Stimulated activated CD4-positive, alpha-beta T cell treated with anti-CD3 and anti-CD28 coated beads, Interleukin-2, amount 100 ng/mL, for 4 hours (primary cell): ENCODE measurements at places on chromosomes 7 and 10.

GRCh38 chr7:130993671-130994365, 259.8 kb upstream of the KLF14 start:
- no peak for DNase-seq

DNA sequence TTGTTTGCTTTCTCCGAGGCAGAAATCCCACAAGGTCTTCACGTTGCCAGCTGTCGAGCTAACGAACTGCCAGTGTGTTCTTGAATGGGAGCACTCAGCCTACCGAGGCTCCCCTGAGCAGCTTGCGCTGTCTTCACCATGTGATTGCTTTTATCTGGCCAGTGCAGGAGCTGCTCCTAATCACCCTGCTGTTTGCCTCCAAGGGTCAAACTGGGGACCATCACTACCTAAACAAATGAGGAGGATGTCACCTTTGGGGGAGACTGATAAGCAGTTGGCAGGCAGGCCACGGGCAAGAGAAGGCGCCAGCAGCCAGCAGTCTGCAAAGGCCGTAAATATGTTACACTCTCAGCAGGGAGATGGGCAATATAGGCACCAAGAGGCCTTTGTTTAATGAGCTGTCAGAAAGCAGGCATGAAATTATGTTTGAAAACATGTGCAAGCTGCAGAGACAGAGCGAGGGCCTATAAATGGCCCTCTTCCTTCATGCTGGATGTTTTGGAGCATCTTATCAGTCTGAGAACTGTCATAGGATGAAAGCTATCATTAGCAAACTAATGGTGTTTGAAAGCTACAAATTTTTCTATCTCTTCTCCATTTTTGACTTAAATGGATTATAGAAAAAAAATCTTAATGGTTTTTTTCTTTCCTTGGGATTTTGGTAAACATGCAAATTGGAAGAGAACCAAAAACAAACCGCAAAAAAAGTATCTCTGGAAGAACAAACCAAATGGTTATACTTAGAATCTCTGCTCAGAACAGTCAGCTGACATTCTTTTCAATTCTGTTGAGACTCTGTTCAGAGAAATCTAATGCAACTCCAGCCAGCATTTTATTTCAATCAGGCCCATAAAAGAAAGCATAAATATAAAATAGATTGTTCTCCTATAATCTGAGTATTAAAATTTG, 267.3 kb upstream of the NPVF start:
- DNase-seq, result no peak

- no peak for DNase-seq
Measured at GRCh38 chr10:126921974-126922525, 16.8 kb downstream of the DOCK1 start.

- no peak for DNase-seq
Measured at GRCh38 chr10:96270571-96270970, 798 bp downstream of the BLNK start.

DNA sequence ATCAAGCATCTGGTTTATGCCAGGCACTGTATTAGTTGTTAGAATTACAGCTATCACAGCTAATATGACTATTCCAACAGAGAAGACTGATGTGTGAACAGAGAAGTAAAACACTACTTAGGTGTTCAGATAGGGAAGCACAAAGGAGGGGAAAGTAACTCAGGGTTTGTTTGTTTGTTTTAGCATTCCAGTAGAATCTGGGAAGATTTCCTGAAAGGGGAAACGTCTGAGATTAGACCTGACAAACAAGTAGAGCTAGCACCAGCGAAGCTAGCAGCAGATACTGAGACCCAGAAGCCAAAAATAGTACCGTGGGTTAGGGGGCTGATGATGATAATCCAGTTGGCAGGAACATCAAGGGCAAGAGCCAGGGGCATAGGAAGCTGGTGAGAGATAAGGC, 28.8 kb upstream of the KLHL7 start:
- no peak for DNase-seq

DNA sequence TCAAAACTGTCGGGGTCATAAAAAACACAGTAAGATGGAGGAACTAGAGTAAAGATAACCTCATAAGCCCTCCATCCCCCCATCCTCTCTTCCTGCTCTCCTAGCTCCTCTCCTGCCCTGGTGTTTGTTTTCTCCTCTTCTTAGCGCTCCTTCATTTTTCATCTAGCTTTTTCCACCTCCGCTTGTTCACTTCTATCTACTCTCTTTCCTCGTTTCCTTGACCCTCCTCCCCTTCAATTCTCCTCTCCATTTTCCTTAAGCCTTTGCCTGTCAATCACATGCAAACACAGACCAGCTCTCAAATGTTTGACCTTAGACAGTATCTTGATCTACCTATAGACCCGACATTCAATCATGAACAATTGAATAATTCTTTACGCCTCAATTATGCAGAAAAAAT, 10.0 kb downstream of the NCAPG2 start:
- no peak for DNase-seq
